ENCODE measurements at places on chromosomes 12 and 14.

- DNase-seq: peak; percentile 72
Observed at GRCh38 chr12:49108958-49109404, 1.7 kb downstream of the LMBR1L start.

DNA sequence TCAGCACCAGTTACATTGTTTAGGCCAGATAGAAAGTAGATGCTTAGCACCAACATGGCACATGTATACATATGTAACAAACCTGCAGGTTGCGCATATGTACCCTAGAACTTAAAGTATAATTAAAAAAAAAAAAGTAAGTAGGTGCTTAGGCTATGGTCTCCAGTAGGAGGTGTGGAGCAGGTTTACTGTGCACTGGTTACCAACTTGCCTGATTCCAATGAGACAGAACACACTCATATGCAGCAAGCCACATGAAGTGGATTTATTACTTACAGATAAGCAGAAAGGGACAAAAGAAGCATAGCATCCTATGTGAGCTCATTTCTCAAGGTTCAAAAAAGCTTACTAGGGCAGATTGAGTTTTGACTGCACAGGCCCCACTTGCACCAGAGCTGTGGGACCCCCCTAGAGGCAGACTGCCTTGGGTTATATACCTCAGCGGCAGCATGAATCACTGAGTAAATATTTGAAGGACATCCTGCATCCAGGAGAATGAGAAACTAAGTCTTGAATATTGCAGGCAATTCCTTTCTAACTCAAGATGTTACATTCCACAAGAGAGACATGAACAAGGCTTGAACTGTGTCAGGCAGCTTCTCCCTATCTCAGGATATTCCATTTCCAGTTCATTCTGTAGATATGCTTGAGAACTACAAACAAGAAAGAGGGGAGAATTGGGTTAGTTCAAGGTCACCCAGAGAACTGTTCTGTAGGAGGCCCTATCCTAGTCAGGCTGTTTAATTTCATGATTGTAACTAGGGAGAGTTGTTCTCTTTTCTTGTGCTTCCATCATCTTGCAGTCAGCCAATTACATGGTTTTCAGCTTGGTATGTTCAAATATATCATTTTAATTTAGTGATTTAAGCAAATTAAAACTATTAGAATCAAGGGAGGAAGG is 30.1 kb downstream of the LRFN5 start:
- DNase-seq: no peak

DNA sequence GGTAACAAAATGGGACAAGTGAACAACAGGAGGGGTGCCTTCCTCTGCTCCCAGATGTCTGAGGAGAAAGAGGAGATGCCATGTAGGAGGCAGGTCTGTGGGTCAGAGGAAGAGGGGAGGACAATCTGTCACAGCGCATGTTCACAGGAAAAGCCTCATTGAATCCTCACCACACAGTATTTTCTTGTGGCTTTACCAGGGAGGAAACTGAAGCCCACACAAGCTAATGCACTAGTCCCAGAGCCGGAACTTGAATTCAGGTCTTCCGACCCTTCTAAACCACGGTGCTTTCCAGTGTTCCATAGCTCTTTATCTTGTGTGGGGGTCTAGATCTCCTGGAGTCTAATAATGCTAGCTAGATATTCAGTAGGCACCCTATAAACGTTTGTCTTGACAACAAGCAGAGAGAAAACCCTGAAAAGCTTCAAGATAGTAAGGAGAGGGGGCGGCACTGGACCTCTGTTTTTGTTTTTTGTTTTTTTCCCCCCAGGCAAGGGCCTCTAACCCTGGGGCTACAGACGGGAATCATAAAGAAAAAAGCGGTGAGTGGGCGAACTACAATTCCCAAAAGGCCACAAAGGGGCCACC is 371 bp upstream of the SHMT2 start:
- DNase-seq: no peak

GRCh38 chr14:90281261-90281660 is 24.9 kb downstream of the PSMC1 start:
- no peak for DNase-seq

GRCh38 chr12:12510141-12510540 is 52.5 kb downstream of the DUSP16 start:
- no peak for DNase-seq

DNA sequence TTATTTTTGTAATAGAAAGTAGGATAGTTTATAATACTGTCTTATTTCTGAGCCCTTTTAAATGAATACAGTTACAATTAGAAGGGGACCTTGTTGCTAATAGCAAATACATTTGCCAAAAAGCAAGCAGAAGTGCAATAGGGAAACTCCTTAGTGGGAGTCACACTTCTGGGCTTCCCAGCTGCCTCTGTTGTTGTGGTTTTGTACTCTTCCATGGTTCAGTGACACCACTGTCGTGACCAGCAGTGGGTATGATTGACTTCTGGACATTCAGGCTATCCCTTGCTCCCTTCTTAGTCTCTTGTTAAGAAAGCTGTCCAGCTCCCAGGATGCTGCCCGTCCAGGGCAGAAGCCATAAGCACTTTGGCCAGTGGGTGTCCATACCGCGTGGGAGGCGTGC is 22.6 kb downstream of the TCTN1 start:
- peak; percentile 25 for DNase-seq

DNA sequence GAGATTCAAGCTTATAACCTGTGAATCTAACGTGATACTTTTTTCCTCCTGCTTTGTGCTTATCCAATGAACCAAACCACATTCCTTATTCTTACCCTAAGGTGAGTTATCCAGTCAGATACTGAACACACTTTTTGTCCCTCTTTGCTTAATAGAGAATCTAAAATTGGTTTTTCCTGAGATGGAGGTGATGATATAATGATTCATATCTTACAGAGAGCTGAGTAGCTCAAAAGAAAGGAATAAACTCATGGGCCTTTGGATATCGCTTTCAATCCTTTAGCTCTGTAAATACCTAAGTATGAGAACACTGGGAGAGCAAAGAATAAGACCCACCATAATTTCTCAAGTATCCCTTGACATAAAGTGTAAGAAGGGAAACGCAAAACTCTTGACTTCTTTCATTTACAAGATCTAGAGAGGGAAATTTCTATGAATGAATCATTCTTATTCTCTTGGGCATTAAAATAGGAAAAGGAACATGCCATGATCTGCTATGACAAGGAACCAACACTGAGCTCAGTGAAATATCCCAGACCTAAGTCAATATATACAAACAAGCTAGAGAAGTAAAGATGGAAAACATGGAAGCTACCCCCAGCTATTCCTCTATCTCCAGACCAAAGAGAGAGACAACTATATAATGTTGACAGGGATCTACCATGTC is 81.8 kb upstream of the STAC3 start:
- DNase-seq: no peak

DNA sequence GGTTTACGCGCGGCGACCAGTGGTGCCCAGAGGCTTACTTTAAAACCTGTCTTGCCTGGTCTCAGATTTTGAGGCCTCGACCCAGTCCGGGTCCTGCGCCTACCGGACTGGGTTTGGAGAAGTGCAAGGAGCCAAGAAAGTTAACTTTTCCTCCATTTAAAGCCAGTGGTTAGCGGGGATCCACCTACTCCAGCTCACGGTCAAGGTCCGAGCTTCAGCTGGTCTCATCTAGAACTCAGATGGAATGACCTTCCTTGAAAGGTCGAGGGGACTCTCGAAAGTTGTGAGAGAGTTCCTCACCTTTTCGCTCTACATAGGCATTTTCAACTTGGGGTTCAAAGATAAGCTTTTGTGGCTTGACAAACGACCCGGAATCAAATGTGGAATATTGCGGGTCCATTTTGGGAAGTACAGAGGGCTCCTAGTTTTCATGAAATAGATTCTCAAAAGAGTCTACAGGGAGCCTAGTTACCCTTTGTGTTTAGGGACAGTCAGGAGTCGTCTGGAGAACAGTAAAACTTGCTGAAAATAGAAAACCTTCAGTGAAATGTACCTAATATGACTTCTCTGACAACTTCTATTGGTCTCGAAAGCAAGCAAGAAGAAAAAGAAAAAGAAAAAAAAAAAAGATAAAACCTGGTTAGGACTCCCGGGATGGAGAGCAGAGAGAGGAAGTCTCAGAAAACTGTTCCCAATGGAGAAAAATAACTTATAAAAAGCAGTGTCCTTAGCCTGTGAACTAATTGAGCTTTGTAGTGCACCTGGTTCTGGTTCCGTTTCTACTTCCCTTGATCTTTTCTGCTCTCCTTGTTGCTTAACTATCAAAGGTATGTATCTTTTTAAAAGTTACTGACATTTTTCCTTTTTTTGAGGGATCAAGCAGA is 1.4 kb downstream of the KCNMB4 start:
- no peak for DNase-seq

Data from tibial artery (tissue), 4 donors.